ENCODE measurements at places on chromosomes 2 and 18.

- no peak for DNase-seq
Measured at GRCh38 chr2:128686881-128687555, 368.4 kb upstream of the HS6ST1 start.

DNA sequence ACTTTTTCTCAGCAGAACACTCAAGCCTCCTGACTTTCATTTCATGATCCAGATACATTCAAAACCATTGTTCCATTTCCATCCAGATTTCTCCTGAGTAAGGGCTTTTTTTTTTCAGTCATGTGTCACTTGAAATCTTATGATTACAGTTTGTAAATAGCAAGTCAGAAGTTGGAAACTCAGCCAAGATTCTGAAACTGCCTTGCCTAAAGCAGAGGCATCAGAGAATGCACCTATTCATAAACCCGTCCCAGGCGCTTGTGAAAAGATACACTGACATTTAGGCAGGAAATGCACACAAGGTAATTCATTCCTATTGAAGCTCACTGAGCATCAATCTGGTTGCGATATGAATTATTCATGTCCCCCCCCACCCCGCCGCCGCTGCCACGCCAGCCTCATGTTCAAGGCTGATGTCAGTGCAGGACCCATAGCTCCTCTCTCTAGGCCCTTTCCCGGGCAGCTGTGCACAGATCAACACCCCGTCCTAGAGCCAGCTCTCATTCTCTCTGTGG lies 30.4 kb upstream of the MGAT4A start:
- DNase-seq: peak; percentile 49

- no peak for DNase-seq
Measured at GRCh38 chr2:102686479-102687439, 67.4 kb downstream of the SLC9A2 start.

DNA sequence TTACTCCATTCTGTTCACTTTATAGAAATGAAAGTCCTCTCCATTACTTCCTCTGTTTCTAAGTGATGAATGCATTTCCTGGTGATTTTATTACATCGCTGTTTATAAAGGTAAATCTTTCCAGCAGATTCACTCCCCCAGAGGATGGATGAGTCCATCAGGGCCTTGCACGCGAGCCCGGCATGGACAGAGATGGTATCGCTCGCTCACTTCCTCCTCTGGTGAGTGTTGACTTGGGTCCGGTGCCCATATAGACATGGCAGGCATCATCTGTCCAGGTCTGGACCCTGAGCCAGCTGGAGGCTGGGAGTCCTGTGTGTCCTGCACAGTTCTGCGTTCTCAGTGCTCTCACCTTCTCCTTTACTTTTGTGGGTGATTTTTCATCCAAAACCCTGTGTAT lies 733.6 kb upstream of the SALL3 start:
- no peak for DNase-seq

DNA sequence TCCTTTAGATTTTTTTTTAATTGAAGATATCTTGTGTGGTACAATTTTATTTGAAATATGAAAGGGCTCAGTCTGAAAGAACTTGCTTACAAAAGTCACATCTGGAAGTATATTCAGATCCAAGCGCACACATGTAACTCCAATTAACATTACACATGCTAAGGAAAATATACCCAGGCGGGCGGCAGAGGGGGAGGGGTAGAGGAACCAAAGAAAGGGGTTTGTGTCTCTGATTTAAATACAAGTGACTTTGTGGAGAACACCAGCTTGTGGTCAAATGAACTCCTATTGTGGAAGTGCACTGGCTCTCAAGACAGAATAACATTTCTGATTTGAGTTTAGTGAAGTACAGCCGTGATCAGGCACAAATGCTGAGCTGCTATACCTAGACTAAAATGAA lies 280.2 kb upstream of the SOX11 start:
- DNase-seq: no peak

DNA sequence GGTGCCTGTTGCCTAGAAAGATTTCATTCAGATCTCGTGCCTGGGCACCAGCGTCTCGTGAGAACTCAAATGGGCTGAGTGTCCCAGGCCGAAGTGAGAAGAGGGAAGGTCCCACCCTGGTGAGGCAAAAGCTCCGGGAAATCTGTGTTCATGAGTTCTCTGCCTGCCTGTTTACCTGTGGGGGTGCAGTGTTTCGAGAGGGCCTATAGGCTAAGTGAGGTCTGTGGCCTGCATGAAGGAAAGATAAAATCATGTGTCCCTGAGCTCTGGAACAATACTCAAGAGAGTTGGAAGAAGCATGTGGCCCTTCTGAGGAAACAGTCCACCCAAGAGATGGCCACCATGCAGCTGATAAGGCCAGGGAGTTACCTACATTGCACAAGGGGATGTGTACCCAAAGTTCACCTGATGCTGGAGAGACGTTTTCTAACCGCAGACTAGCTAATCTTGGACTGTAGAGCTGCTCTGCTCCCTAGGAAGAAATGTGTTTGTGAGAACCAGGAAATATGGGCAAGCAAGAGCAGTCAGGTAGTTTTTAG lies 63.5 kb upstream of the ST3GAL5 start:
- no peak for DNase-seq

- no peak for DNase-seq
Measured at GRCh38 chr18:24616653-24617052, 156.2 kb downstream of the HRH4 start.

DNA sequence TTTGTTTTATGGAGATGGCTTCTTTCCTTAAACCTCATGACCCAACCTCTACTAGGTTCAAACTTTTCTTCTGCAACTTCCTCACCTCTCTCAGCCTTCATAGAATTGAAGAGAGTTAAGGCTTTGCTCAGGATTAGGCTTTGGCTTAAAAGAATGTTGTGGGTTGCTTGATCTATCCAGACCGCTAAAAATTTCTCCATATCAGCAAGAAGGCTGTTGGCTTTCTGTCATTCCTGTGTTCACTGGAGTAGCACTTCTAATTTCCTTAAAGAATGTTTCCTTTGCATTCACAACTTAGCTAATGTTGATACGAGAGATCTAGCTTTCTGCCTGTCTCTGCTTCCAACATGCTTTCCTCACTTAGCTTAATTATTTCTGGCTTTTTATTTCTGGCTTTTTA lies 58.1 kb upstream of the KYNU start:
- no peak for DNase-seq

GRCh38 chr2:57848723-57849122 lies 197.9 kb upstream of the VRK2 start:
- DNase-seq: no peak

DNA sequence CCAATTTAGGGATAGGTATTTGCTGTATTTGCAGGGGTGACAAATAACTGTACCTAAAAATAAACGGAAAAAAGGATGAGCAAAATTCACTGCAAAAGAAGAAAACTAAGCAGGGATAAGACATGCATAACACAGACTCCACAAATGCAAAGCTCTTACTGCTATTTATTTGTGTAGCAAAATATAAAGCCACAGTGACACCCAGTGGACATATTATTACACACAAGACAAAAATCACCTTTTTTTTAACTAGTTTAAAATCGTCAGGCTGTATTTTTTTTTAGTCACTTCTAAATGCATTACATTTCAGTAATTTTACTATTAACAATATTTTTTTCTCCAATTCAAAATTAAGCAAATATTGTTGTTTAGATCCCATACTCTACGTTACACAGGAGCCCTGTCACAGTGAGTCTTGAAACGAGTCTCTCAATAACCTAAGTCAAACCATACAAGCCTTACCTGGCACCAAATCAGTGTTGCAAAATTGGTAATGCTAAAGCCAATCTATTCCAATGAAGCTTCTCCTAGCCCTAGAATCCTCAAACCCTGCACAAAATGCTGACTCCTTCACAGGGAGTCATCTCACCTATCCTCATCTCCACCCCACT lies 23.7 kb downstream of the METTL4 start:
- no peak for DNase-seq

DNA sequence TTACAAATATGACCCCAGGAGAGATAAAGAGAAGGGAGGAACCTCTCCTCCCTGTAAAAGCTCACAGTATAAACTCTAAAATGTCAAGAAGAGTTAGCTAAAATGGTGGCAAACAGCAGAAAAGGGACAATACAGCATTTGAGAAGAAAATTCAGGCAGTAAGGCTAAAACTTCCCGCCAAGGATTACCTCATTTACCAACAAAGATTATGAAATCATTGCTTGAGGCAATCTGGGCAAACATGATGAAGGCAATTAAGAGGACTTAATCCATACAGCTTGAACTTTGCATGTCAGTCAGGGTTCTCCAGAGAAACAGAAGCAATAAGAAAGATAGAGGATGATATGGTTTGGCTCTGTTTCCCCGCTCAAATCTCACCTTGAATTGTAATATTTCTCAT lies 81.4 kb downstream of the CMPK2 start:
- DNase-seq: no peak

GRCh38 chr2:12811916-12812315 lies 95.2 kb downstream of the TRIB2 start:
- DNase-seq: no peak

DNA sequence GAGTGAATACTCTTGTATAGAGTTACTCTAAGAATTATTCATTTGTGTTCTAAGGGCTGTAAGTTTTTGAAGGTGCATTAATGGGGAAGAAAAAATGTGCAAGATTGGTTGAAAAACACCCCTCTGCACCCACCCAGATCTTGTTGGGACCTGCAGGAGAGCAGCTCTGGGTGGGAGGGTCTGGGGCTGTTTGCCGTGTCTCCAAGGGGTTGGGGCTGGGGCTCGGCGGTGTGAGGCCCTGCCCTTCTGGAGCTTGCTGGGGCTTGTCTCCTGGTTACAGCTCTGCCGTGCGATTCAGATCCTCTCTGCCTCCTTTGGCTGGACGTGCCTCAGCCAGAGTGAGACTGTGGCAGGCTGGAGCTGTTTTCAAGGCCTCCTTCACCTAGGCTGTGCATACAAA lies 26.1 kb downstream of the IGFBP2 start:
- DNase-seq: no peak

GRCh38 chr2:41966431-41966893 lies 81.4 kb upstream of the PKDCC start:
- DNase-seq: no peak

GRCh38 chr2:64298161-64298560 lies 153.9 kb upstream of the PELI1 start:
- DNase-seq: no peak

GRCh38 chr2:238731961-238732360 lies 115.9 kb upstream of the TWIST2 start:
- no peak for DNase-seq

GRCh38 chr2:119283873-119284331 lies 60.3 kb downstream of the STEAP3 start:
- DNase-seq: no peak

DNA sequence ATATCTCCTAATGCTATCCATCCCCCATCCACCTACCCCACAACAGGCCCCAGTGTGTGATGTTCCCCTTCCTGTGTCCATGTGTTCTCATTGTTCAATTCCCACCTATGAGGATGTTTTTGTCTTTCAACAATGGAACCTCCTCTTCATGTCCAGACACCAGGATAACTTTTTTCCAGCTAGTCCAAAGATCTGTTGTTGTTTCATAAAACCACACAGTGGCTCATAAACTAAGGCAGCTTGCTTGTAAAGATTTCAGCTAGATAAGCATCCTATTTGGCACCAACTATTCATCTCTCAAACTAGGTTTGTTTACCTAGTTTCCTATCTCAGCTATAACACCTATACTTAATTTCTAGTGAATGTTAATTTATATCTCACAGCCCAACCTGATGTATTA lies 937.7 kb downstream of the TRIB2 start:
- no peak for DNase-seq

DNA sequence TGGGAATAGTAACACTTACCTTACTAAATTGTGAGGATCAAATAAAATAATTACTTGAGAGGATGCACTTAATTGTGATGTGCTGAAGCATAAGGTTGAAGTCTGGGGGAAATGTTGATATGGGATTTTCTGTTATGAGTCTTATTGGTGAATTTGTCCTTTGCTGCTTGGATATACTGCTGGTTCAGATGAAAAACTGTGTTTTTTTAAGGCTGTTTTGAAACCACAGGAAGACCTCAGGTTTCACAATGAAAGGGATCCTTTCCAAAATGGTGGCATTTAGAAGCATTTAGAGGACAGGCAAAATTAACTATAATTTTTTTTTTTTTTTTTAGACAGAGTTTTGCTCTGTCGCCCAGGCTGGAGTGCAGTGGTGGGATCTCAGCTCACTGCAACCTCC lies 34.9 kb downstream of the SPATS2L start:
- no peak for DNase-seq

DNA sequence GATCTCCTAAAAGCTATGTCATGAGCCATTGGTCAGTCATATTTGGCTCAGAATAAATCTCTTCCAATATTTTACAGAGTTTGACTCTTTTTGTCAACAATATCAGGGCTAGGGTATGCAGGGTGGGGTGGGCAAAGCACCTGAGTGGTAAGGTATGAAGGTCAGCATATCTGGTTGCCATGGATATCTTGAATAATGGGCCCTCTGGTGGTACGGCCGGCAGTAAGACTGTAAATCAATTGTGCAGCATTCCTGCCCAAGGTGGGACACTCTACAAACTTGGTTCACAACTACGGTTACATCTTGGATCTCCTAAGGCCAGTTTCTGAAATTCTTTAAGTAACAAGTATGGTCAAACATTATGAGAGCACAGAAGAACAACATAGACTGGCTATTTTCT lies 119.6 kb downstream of the SPOPL start:
- no peak for DNase-seq

- no peak for DNase-seq
Measured at GRCh38 chr2:238228700-238229099, 11.1 kb downstream of the HES6 start.

- no peak for DNase-seq
Measured at GRCh38 chr2:8882094-8882493, 44.7 kb upstream of the KIDINS220 start.
